ENCODE measurements at places on chromosomes 12 and 14. TPM values are rescaled to one million over a fixed set of nuclear protein-coding genes. Genes with fewer than 3 reads are reported as not detected.

CMA1 gene
- 0.37 TPM for total RNA-seq

RNASE4 gene
- 23.0 TPM for total RNA-seq

KRT3 gene
- total RNA-seq, result not detected

OR10AD1 gene
- total RNA-seq, result not detected

WDR20 gene
- total RNA-seq, result 22.5 TPM

FIGNL2 gene
- 1.0 TPM for total RNA-seq

AQP6 gene
- total RNA-seq, result 0.06 TPM

CEBPE gene
- not detected for total RNA-seq

LTA4H gene
- 241 TPM for total RNA-seq

CPSF2 gene
- 15.7 TPM for total RNA-seq

RNASE7 gene
- not detected for total RNA-seq

DNA sequence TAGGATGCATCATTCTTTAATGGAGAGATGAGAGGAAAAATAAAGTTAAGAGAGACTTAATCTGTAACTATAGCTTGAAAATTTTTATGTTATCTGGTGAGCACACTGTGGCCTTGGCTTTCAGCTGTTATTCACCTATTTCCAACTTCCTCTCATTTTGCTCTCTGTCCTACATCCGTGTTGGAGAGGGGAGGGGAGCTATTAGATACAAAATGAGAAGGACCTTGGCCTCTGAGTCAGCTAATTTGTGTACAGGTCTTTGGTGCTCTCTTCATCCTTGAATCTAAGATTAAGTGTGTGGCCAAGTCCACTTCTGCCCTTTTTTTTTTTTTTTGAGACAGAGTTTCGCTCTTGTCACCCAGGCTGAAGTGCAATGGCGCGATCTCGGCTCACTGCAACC is 887 bp upstream of the APOBEC1 start:
- no peak for DNase-seq

- no peak for DNase-seq
Measured at GRCh38 chr12:67720351-67720856, 71.9 kb downstream of the DYRK2 start.

DNA sequence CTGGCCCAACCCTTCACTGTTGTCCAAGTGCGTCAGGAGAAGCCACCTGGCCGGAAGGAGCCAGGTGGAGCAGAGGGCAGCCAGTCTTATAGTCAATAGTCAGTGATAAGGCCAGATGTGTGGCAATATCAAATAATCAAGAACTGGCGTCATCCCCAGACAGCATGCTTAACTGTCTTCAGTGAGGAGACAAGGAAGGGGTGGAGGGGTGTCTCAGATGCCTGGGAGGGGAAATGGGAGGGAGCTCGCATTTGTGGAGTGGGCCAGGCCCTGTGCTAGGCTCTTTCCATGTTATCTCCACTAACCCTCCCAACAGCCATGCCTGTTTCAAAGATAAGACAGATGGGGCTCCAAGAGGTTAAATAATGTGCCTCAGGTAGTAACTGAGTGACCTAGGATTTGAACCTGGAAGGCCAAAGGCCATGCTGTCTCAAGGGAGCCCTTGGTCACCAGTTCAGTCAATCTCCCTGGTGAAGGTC is 48.9 kb upstream of the FOS start:
- DNase-seq, result no peak

DNA sequence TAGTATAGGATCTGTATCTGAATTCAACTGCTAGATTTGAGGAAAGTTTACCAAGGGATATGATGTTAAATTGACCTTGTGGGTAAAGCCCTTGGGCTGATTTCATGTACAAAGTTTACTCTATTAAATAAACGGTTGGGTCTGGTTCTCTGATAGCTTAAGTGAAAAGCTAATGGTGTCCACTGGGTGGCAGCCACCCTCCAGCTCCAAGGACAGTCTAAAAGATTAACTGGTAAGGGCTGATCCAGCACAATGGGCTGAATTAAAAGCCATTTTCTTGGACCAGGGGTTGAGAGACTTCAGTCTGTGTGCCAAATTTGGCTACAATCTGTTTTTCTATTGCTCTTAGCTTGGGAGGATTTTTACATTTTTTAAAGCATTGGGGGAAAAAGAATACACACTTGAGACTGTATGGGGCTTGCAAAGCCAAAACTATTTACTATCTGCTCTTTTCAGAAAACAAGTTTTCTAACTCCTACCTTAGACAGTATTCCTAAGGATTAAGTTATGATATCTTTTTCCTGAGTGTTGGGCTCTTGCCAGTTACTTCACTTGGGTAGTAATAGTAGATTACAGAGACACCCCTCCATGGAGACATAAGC is 116.5 kb downstream of the GPHN start:
- DNase-seq, result no peak

- DNase-seq, result no peak
Measured at GRCh38 chr12:104090685-104091084, 26.4 kb downstream of the HCFC2 start.

GRCh38 chr14:89430391-89431236 is 13.6 kb upstream of the FOXN3 start:
- DNase-seq, result no peak

DNA sequence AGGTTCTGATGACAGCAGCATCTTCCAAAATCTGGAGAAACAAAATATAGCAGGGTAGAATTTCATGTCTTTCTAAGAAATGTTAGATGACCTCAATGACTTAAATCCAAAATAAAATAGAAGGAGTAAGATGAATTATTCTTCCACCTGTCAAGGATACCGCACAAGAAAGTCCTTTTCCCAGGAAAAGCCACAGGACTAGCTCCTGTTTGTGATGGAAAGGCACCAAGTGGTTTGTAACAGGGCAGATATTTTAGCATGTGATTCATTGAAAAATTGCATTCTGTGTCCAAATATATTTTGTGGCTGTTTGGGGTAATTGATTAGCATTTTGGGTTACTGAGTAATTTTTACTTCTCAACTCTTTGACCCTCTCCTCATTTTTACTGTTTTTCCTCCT is 2.7 kb downstream of the CD163L1 start:
- no peak for DNase-seq

DNA sequence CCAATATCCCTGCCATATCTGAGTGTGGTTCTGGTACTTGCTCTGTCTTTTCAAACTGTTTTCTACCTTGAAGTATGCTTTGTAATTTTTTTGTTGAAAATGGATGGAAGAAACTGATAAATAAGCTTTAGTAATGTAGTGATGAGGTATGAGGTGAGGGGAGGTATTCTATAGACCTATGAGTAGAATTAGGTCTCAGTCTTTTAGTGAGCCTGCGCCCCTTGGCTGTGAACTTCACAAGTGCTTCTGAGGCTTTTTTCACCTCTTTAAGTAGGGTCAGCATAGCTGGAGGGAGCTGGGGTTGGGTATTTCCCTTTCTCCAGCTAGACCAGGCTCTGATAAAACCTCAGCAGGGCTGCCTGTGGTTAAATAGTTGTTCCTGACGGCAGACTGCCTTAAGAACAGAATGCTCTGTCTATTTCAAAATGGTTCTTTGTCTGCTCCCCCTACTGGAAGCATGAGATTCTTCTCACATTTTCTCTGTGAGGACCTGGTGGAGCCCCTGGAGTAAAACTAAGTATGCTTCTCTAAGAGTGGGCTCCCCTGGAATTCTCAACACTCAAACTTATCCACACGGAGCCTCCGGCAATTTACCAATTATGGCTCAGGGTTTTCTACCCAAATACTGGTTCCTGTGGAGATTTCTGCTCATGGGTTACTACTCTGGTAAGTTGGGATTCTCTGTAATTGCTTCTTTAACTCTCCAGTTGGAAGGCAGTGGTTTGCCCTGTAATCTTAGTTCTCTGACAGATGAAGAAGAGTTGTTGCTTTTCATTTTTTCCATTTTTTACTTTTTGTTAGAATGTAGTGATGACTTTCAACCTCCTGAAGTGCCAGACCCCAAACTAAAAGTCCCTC is 13.1 kb downstream of the KRT5 start:
- no peak for DNase-seq

- no peak for DNase-seq
Measured at GRCh38 chr12:69657376-69658137, 41.5 kb downstream of the BEST3 start.

DNA sequence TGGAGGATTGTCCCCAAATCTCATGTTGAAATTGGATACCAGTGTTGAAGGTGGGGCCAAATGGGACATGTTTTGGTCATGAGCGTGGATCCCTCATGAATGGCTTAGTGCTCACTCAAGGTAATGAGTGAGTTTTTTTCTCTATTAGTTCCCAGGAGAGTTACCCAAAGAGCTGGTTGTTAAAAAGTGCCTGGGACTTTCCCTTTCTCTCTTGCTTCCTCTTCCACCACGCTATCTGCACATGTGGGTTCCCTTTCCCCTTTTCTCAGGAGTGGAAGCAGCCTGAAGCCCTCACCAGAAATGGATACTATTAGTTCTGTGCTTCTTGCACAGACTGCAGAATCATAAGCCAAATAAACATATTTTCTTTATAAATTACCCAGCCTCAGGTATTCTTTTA is 465.4 kb downstream of the FSCB start:
- DNase-seq, result no peak

DNA sequence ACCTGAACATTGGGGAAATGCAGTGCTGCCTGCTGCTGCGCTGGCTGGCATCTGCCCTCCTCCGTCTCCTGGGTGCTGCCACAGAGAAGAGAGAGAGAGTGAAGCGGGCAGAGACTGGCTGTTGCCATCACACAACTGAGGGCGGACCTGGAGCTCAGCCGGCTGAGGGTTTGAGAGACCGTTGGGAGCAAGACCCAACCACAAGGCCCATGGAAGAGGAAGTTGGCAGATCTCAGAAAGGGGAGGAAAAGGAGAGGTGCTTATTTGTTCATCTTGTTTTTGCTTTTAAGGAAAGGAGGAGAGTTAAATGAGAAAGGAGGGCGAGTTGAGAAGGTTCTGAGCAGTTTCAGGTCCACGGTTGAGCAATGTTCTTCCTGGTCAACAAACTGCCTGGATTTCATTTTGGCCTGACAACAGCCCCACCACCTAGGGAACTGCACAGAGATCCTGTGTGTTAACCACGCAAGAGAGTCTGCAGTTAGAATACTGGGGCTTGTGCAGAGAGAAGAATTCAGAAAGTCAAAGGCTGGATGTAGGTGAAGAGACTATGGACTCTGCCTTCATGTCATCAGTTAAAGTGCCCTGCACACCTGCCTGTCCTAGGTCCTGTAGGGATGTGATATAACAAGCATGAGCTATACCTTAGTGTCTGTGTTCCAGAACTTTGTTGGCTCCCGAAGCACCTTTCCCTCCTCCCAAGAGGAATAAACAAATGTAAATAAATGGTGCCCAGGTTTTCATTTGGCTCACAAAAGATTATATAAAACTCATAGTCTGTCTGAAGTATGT is 124.6 kb downstream of the ETV6 start:
- peak; percentile 46 for DNase-seq

DNA sequence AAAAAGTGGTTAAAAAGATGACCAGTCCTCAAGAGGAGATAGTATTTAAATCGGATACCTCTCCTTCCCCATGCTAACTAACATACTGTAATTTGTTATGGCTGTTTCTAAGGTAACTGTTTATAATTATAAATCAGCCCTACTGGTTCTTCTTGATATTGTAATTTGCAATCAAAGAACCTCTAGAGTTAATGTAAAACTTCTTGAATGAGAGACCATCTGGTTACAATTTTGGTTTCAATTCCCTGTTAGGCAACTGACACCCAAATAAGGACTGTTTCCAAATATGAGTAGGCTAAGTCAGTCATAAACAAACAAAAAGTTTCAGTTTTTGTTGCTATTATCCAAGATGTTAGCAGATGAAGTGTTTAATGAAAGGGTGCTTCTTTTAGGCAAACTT is 120.2 kb upstream of the DNM1L start:
- DNase-seq, result no peak

- DNase-seq, result no peak
Measured at GRCh38 chr14:66619952-66620351, 112.0 kb downstream of the GPHN start.

GRCh38 chr12:121942145-121942718 is 23.8 kb downstream of the CFAP251 start:
- no peak for DNase-seq

- DNase-seq, result no peak
Measured at GRCh38 chr12:106917503-106917902, 38.2 kb upstream of the TMEM263 start.

DNA sequence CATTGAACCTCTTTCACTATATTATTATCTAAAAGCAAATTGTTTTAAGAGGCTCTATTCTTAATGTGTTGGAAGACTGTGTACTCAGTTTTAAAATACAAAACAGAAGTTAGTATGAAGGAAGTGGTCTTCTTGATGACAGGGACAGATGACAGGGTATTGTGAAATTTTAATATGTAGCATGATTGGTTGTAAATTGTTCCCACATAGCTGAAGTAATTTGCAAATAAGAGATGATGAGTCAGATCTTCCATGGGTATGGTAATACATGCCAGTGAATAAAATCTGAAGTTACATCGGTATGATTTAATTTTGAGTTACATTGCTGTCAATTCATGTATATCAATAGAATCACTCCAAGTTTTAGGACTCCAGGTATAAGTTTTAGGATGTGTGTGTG is 454.8 kb downstream of the AEBP2 start:
- DNase-seq, result no peak

DNA sequence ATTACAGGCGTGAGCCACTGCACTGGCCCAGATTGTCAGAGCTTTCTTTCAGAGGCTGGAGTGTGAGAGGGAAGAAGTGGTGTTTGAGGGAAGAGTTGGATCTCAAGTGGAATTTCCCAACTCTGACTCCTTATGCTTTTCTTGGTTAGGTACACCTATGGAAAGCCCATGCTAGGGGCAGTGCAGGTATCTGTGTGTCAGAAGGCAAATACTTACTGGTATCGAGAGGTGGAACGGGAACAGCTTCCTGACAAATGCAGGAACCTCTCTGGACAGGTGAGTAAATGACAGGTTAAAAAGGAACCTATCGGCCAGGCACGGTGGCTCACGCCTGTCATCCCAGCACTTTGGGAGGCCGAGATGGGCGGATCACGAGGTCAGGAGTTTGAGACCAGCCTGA is 14.9 kb downstream of the A2ML1 start:
- DNase-seq, result no peak

DNA sequence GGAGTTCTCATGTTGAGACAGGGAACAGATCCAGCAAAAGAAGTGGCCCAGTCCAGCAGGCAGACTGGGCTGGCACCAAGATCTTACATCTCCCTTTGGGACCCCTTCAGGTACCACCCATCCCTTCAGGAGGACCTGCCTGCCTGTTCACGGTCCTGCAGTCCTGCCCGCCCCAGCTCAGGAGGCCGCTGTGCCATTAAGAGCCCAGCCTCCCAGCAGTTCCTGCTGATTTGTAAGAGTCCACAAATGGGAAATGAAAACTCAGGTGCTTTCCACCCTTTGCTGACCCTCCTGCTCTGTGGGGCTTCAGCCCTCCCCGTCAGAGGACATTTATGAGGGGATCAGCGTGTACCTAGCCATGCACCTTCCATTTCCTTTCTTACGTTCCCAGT is 39.5 kb downstream of the C14orf132 start:
- DNase-seq, result no peak

GRCh38 chr12:76915361-76916169 is 36.7 kb upstream of the CSRP2 start:
- no peak for DNase-seq

All from upper lobe of left lung (tissue), 6 donors.